Tibial nerve (tissue), 4 donors: ENCODE measurements at places on chromosomes 16 and 17. TPM values are rescaled to one million over a fixed set of nuclear protein-coding genes. Genes with fewer than 3 reads are reported as not detected.

DNA sequence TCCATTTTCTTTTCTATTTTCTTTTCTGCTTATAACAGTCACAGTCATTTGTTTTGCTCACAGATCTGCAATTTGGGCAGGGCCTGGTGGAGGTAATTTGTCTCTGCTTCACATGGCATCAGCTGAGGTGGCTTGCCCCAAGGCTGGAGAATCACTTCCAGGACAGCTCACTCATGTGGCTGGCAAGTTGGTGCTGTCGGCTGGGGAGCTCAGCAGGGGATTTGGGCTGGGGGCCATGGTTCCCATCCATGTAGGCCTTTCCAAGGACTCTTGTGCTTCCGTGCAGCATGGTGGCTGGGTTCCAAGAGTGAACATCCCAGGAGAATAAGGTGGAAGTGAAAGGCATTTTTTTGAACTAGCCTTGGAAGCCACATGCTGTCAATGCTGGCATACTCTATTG is 85.7 kb downstream of the MGAT5B start:
- no peaks in the 10 kb centered on the region for H3K27me3 ChIP-seq
- no peak for DNase-seq
- H3K36me3 ChIP-seq, result no peaks in the 10 kb centered on the region
- no peak overlapping the region for H3K4me3 ChIP-seq
- no peaks in the 10 kb centered on the region for H3K4me1 ChIP-seq
- no peak overlapping the region for H3K27ac ChIP-seq

GRCh38 chr17:80227156-80227555 is 6.9 kb downstream of the SLC26A11 start:
- H3K27me3 ChIP-seq, result no peaks in the 10 kb centered on the region
- H3K27ac ChIP-seq, result no peak overlapping the region
- H3K4me1 ChIP-seq, result peaks cover 5% of the 10 kb centered on the region
- DNase-seq, result no peak
- H3K36me3 ChIP-seq, result no peaks in the 10 kb centered on the region
- H3K4me3 ChIP-seq, result no peak overlapping the region

DNA sequence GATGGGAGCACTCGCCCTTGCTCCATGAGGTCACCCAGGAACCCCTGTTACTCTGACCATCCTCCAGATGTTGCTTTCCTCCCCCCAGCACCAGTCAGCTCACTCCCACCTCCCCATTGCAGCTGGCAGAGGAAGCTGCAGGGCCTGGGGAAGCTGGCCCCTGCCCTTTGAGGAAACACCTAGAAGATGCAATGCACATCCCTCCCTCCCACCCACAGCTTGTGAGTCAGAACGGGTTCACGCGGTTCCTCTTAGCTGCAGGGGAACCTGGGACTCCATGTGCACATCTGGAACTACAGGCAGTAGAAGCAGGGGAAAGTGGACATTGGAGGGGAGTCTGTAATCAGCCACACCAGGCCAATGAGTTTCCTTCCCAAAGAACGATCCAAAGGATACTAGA is 96.9 kb downstream of the KATNIP start:
- no peaks in the 10 kb centered on the region for H3K36me3 ChIP-seq
- H3K27ac ChIP-seq, result no peak overlapping the region
- DNase-seq, result no peak
- H3K27me3 ChIP-seq, result no peaks in the 10 kb centered on the region

CACNG4 gene
- total RNA-seq, result not detected

DNA sequence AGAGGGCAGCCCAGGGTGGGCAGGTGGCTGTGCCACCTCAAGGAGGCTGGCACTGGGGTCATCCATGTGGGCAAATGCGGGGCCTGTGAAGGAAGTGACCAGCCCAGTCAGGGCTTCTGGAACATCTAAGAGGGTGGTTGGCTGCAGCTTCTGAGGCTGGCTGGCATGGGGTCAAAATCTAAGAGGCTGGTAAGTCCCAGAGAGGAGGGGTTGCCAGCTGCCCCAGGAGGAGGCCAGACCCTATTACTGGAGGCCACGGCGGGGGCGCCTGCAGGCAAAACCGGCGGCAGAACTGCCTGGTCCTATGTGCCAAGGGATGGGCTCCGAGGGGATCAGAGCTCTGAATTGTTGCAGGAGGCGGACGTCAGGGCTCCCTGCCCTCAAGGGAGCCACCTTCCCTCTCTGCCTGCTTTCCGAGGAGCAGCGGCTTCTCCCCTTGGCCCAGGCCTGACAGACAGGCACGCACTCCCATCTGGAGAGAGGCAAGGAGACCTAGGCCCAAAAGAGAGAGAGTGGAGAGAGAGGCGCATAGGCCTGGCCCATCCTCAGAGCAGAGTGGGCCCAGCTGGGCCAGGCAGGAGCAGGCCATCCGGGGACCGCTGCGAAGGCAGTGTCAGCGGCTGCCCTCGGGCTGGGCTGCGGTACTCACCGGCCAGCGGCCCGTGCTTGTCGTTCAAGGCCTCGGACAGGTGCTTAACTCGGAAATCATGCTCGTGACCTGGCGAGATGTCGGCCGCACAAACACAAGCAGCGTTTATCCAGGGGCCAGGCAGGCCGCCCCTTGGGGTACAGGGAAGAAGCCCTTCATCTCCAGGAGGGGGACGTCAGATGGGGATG is 10.9 kb downstream of the ZACN start:
- no peaks in the 10 kb centered on the region for H3K27me3 ChIP-seq
- H3K4me1 ChIP-seq, result no peaks in the 10 kb centered on the region
- H3K36me3 ChIP-seq, result peaks cover 55% of the 10 kb centered on the region

GRCh38 chr16:28845293-28845692 is 855 bp downstream of the TUFM start:
- H3K27me3 ChIP-seq, result no peaks in the 10 kb centered on the region
- H3K36me3 ChIP-seq, result peaks cover 24% of the 10 kb centered on the region
- peak overlapping the region; percentile 89 for H3K4me3 ChIP-seq
- H3K27ac ChIP-seq, result peak overlapping the region; percentile 95

DNA sequence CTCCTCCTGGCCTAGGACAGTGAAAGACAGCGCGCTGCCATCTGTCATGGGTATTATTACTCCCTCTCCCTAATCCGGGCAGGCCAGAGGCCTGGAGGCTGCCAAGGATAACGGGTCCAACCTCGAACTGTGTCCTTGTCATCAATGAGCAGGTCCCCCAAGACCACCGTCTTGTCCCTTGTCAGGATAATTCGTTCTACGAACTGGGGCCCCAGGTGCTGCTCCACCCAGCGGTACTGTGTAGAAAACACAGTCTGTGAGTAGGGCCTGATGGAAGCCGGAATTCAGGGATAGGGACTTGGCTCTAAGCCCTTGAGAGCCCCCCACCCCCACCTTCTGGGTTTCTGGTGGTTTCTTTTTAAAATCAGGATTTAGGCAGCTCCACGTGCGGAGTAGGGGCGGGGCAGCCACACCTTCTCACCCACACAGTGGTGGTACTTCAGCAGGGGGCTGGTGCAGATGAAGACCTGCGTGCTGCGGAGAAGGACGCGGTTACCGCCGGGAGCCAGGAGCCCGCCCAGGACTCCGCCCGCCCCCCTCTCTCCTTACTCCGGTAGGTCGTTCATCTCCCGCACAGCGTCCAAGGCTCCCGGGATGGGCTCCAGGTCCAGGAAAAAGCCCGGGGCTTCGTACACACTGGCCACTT is 787 bp downstream of the NT5C start:
- no peak for DNase-seq
- peak overlapping the region; percentile 76 for H3K4me3 ChIP-seq
- peak overlapping the region; percentile 75 for H3K27ac ChIP-seq
- no peaks in the 10 kb centered on the region for H3K36me3 ChIP-seq

DNA sequence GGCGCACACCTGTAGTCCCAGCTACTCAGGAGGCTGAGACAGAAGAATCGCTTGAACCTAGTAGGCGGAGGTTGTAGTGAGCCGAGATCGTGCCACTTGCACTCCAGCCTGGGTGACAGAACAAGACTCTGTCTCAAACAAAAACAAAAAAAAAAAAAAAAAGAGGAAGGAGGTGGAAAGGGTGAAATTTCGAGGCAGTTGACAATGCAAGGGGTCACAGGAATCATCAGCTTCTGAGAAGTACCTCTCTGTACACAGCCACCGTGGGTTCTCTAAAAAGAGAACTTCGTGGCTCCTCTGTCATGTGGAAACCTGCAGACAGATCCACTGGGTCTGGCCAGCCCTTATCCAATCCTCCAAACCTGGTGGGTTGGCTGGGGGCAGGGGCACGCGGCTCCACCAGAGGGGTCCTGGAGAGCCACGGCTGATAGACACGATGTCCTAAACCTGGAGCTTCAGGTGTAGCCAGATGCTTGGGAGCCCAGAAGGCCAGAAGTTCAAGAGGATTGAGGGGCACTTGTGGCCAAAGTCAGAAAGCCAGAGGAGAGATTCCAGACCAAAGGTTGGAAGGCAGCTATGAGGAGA is 540 bp upstream of the CD300LF start:
- H3K27me3 ChIP-seq, result no peaks in the 10 kb centered on the region
- no peaks in the 10 kb centered on the region for H3K4me1 ChIP-seq
- H3K4me3 ChIP-seq, result no peak overlapping the region
- H3K27ac ChIP-seq, result no peak overlapping the region

DNA sequence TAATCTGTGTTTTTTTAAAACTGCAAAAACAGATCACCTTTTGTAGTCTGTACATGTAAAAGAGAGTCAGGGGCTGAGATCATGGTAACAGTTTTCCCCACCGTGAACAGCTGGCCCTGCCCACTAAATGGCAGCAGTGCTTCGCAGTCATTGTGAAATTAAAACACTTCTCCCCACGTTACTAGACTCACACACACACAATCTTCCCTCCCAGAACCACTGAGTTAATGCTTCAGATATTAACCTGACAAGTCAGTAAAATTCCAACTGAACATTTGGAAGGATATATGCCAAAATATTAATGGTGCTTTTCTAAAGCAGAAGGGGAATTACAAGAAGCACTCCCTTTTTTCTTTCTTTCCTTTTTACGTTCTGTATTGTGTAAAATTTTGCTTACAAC is 1.2 kb upstream of the CD300LG start:
- H3K36me3 ChIP-seq, result no peaks in the 10 kb centered on the region
- no peak overlapping the region for H3K4me3 ChIP-seq
- no peaks in the 10 kb centered on the region for H3K4me1 ChIP-seq

- peak overlapping the region; percentile 82 for H3K4me3 ChIP-seq
- DNase-seq, result peak; percentile 59
- no peaks in the 10 kb centered on the region for H3K4me1 ChIP-seq
- peaks cover 32% of the 10 kb centered on the region for H3K36me3 ChIP-seq
Measured at GRCh38 chr17:50479522-50480141, 972 bp downstream of the RSAD1 start.

DNA sequence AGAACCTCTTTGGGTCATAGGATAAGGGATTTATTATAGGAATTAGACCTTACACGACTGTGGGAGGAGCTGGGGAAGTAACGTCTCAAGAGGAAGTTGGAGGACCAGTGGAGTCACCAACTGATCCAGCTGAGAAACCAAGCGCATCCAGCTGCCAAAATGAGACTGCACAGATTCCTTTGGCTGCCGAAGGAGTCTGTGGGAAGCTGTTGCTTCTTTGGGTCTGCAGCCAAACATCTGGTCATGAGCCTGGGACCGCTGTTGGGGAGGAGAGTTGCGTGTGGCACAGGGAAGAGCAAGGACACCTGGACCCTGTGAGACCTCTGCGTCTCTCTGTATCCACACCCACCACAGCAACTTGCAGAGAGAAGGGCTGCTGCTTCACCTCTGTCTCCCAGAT is 2.4 kb upstream of the NACA2 start:
- no peak overlapping the region for H3K27ac ChIP-seq
- H3K36me3 ChIP-seq, result no peaks in the 10 kb centered on the region
- H3K27me3 ChIP-seq, result no peaks in the 10 kb centered on the region

DNA sequence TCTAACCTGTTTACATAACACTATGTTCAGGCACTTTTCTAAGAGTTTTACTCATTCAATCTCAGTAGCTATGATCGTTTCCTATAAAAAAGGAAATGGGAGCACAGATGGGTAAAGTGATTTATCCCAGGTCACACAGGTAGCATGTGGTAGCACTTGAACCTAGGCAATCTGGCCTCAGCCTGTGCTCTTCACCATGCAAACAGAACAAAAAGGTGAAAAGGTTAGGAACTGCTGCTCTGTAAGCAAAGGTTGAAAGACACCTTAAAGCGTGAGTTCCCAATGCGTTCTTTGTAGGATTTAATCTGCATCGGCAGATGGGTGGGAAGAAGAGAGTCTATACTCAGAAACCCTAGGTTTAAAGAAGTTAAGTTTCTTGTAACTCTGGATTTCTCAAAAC is 14.9 kb upstream of the KLHL11 start:
- no peaks in the 10 kb centered on the region for H3K36me3 ChIP-seq
- H3K4me3 ChIP-seq, result no peak overlapping the region
- H3K27ac ChIP-seq, result no peak overlapping the region
- H3K27me3 ChIP-seq, result no peaks in the 10 kb centered on the region

GRCh38 chr16:16086653-16087446 is 136.4 kb downstream of the ABCC6 start:
- peak overlapping the region; percentile 39 for H3K27ac ChIP-seq
- peaks cover 25% of the 10 kb centered on the region for H3K36me3 ChIP-seq
- H3K27me3 ChIP-seq, result no peaks in the 10 kb centered on the region
- no peak for DNase-seq
- peaks cover 17% of the 10 kb centered on the region for H3K4me1 ChIP-seq

- DNase-seq, result no peak
- no peak overlapping the region for H3K27ac ChIP-seq
- H3K27me3 ChIP-seq, result no peaks in the 10 kb centered on the region
- H3K4me3 ChIP-seq, result no peak overlapping the region
- H3K36me3 ChIP-seq, result no peaks in the 10 kb centered on the region
Measured at GRCh38 chr16:54071514-54071913, 215.1 kb downstream of the IRX3 start.

DNA sequence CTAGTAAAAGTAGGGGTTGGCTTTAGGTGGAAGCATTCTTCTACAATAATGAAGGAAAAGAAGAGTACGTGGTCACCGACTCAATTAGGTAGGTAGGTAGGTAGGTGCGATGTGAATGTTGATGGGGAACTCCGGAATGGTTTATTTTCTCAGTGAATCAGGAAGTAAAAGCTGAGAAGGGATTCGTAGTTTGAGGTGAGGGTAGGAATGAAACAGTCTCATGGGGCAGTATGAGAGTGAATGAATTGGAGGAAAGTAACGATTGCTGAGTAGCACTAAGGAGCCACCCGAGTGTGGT is 13.9 kb downstream of the PER1 start:
- H3K36me3 ChIP-seq, result peaks cover 39% of the 10 kb centered on the region
- H3K4me1 ChIP-seq, result peaks cover 12% of the 10 kb centered on the region
- peak overlapping the region; percentile 35 for H3K4me3 ChIP-seq
- peak overlapping the region; percentile 100 for H3K27ac ChIP-seq
- no peak for DNase-seq

DNA sequence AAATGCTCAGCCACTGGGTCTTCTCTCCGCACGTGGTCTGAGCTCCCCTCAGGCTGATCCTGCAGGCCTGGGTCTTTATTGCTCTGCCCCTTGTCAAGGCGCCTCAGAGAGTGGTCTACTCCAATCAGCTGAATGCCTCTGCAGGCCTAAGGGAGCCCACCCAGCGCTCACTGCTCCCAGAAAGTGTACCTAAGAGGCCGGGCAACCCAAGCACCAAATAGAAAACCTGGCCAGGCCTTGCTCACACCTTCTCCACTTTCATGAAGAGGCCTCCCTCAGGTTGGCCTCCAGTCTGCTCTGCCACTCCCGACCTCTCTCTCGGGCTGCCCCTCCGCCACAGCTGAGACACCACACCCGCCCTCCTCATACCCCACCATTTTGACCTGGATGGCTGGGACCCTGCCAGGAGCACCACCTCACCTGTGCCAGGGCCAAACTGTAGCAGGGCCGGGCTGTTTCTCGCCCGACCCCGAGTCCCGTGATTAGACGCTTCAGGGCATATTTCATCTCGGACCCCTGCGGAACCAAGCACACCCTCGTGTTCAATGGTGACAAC is 665 bp downstream of the MYBBP1A start:
- DNase-seq, result no peak
- peak overlapping the region; percentile 93 for H3K4me3 ChIP-seq
- no peak overlapping the region for H3K27ac ChIP-seq
- H3K36me3 ChIP-seq, result no peaks in the 10 kb centered on the region
- no peaks in the 10 kb centered on the region for H3K27me3 ChIP-seq

- no peak overlapping the region for H3K4me3 ChIP-seq
- no peaks in the 10 kb centered on the region for H3K36me3 ChIP-seq
- H3K27ac ChIP-seq, result no peak overlapping the region
- no peaks in the 10 kb centered on the region for H3K27me3 ChIP-seq
- no peak for DNase-seq
Measured at GRCh38 chr16:61320791-61321190, 715.4 kb downstream of the CDH8 start.
